ENCODE measurements at places on chromosomes 2 and 18.

- no peak for DNase-seq
Measured at GRCh38 chr2:58698620-58699019, 457.5 kb upstream of the FANCL start.

DNA sequence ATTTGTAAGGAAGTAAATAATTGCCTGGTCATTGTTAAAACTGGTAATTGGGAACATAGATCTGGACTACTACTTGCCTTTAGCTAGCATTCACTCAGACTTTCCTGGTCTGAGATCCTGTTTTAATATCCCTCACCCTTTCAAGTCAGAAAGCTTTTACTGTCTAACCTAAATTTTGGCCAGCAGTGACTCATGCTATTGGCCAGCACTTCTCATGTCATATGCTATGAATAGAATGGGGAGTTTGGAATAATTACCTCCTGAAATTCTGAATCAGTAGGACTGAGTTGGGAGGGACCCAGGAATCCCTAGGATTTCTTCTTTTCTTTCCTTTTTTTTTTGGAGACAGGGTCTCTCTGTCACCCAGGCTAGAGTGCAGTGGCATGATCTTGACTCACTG is 19.3 kb downstream of the STK36 start:
- DNase-seq, result no peak

DNA sequence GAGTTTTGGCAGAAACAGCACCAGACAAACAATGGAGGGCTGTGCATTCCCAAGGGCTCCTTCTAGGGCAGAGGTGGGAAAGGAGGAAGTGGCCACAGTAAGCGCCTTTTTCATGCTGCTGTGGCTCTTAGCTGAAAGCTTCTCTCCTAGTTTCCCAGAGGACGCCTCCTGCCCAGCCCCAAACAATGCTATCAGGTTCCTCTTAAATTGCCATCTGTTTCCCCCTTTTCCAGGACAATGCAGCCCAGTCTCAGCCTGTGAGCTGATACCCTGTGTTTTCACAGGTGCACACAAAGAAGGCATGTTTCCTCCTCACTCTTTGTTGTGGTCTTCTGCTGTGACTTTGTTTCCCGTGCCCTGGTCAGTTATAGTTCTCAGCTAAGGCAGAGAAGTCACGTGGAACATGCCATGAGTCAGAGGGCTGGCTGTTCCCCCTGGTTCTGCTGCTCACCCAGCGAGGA is 5.4 kb upstream of the FAM124B start:
- no peak for DNase-seq

DNA sequence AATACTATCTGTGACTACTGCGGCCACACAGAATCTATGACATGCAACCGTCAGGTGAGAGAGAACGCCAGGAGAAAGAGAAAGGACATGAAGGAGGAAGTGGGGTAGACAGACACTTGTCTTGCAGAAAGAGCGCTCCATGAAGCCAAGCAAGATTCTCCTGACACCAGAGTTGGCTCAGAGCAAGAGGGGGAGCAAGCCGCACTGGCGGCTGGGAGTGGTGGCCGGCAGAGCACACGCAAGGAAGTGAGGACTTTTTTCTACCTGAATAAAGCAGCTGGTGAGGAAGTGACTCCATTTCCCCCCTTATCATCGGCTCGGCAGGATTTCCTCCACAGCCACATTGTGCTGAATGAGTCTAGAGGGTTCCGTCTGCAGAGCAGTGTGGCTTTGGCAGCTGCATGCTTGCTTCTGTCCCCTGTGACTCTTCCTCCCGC is 181.6 kb downstream of the BCL2 start:
- DNase-seq, result peak; percentile 42

DNA sequence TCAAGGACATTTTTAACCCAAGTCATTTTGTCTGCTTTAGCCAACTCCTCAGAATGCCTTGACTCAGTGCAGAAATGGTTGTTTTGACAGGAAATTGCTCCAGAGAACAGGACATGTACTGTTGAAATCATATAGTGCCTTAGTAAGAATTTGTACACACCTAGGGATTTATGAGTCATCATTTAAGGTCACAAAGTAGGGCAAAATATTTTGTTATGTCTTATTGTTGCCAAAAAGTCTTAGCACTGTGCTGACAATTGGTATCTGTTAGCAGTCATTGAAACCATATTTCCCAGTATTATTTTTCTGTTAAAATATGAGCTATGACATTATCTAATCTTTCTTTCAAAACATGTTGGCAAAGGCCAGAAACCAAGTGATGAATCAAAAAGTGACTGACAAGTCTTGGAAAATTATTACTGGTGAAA is 104.5 kb downstream of the OSBPL6 start:
- DNase-seq, result no peak

- DNase-seq, result no peak
Measured at GRCh38 chr18:76322686-76323085, 172.4 kb downstream of the ZNF516 start.

GRCh38 chr2:169462896-169463695 is 16.2 kb upstream of the BBS5 start:
- no peak for DNase-seq

- no peak for DNase-seq
Measured at GRCh38 chr2:164644036-164644700, 22.9 kb upstream of the GRB14 start.

DNA sequence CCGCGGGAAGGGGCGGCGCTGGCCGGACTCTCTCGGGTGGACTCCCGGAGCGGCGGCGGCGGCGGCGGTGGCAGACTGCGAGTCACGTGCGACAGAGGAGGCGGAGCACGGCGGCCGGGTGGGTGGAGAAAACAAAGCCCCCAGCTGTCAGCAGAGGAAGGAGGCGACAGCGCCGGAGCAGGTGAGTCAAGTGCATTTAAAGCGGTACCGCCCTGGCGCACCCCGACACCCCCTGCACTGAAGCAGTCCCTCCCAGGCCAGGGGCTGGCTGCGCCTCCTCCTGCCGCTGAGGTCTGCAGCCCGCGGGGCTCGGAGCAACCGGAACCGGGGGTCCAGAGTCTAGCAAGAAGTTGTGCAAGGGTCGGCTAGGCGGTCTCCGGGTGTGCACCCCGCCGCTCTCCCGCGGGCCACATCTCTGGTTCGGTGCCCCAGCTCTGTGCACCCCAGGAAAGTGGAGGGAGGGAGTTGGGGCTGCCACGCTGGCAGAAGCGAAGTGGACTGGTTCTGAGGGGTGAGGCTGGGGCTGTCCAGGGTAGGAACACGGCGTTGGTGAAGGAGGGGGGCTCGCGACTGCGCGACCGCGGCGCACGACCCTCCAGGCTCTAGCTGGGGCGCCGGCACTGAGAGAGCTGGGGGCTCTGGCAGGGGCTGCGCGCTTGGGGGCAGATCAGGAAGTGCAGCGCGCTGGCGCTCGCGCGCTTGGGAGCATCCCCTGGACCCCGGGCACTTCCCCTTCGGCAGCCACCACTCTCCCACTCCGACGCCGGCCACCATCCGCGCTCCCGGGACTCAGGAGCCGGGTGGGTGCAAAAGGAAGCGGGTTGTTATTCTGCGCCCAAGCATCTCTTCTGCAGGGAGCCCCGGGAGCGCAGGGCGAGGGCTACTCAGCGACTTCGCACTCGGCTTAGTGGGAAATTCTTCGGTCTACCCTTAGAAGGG is 64.0 kb upstream of the MAPRE2 start:
- peak; percentile 83 for DNase-seq
